Activated T-cell treated with anti-CD3 and anti-CD28 coated beads, Interleukin-2, amount 50 U/mL, for 4 hours (primary cell): ENCODE measurements at places on chromosomes 6 and 20.

DNA sequence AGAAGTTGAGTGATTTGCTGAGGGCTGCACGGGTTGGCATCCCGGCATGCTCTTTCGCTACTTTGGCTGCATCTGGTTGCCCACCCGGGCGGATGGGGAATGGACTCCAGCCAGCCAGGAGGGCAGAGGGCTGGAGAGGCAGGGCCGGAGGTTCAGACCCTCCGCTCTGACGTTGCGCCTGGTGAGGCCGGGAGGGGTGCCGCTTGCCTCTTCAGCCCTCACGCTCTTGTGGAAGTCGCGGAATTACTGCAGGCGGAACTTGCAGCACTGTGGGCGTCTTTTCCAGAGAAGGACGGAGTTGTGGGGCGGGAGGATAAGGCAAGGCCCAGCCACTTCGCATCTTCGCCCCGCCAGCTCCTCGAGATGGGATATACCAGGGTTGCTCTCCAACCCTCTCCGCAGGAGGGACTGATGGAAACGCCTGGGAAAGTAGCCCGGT is 656 bp downstream of the RTEL1 start:
- no peak for DNase-seq

DNA sequence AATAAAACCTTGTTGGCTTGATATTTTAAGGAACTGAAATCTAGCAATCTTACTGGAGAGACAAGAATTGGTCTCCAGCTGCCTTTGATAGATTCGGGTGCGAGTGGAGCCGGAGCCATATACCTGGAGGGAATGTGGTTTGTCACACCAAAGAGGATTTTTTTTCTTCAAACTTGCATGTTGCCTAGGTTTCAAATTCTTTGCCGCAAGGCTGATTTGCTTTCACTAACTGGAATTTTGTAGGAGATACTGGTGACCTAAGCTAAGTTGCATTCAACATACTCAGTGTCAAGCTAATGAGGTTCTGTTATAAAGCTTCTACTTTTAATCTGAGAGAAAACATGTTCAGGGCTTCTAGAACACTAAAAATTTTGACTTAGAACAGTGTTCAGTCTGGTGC is 39.7 kb upstream of the ASIP start:
- DNase-seq: no peak

DNA sequence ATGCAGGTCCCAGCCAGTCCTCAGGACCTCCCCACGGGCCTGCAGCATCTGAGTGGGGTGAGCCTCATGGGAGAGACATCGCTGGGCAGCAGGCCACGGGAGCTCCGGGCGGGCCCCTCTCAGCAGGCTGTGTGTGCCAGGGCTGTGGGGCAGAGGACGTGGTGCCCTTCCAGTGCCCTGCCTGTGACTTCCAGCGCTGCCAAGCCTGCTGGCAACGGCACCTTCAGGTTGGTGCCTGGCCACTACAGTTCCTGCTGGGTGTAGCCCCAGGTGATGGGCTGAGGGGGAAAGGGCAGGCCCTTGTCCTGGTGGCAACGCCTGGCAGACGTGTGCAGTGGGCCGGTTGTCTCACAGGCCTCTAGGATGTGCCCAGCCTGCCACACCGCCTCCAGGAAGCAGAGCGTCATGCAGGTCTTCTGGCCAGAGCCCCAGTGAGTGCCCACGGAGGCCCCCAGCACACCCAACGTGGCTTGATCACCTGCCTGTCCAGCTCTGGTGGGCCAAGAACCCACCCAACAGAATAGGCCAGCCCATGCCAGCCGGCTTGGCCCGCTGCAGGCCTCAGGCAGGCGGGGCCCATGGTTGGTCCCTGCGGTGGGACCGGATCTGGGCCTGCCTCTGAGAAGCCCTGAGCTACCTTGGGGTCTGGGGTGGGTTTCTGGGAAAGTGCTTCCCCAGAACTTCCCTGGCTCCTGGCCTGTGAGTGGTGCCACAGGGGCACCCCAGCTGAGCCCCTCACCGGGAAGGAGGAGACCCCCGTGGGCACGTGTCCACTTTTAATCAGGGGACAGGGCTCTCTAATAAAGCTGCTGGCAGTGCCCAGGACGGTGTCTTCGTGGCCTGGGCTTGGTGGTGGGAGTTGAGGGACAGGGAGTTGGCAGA is 787 bp upstream of the TNFRSF6B start:
- DNase-seq: no peak

DNA sequence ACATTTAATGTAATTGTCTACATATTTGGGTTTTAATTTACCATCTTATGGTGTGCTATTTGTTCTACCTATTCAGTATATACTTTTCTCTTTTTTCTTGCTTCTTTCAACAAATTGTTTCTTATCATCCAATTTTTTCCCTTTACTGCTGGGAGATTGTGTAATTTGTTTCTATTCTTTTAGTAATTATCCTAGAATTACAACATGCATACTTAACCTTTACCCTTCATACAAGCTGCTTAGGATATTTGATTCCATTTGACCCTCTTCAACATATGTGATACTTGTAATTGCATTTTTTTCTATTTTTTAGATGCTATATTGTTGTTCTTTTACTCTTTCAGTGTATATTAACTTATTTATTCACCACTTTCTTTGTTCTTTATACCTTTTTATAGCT is 15.1 kb upstream of the TBPL1 start:
- DNase-seq: no peak
